ENCODE measurements at places on chromosomes 11 and 22.

GRCh38 chr11:131916638-131917037 is 546.2 kb downstream of the NTM start:
- DNase-seq, result no peak

DNA sequence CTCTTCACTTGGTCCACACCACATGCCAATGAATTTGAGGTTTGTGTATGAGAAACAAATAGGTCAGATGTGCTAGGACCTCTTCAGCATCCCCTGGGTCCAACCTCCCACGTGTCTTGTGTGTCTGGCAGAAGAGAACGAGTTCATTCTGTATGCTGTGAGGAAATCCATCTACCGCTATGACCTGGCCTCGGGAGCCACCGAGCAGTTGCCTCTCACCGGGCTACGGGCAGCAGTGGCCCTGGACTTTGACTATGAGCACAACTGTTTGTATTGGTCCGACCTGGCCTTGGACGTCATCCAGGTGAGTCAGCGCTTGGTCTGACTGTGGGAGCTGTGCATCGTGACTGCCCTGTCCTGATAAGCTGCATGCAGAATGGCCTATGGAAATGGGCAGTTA is 101.0 kb upstream of the SORL1-AS1 start:
- DNase-seq, result no peak

GRCh38 chr11:123260511-123261211 is 65.6 kb upstream of the CLMP start:
- no peak for DNase-seq

- DNase-seq, result no peak
Observed at GRCh38 chr22:49738566-49738965, 89.1 kb downstream of the BRD1 start.

- DNase-seq, result no peak
Observed at GRCh38 chr11:35709376-35709775, 46.8 kb downstream of the TRIM44 start.

DNA sequence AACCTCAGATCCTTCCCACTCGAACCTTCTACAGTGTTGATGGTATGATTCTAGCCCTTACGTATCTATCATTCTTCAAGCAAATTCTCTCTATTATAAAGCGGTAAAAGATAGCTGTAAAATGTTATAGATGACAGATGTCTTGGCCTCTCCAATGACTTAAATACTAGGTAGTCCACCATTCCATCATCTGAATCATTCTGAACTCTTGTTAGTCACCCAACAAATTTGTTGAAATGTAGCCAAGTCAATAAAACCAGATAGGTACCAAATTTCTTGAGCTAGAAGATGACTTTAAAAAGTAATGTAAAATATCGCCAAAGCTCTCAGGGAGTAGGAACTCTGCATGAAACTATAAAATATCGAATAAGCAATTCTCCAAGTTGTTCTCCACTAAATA is 32.6 kb upstream of the PICALM start:
- DNase-seq, result no peak

GRCh38 chr11:105109855-105110687 is 29.5 kb downstream of the CARD18 start:
- no peak for DNase-seq

- no peak for DNase-seq
Observed at GRCh38 chr11:11592146-11592684, 29.6 kb downstream of the GALNT18 start.
